ENCODE measurements at places on chromosomes 5 and 9.

DNA sequence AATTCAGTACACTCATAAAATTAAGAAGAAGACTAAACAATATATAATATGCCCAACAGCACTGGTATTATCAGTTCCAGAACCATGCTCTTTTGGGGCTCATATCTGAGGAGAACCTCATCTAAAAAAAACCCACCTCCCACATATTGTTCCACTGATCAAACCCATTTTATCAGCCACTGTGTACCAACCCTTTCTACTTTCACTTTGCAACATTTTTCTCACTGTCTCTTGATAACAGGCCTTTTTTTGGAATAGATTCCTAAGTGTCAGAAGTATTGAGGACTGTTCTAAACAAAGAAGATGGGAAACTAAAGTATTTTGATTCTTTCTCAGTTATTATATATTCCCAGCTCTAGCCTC is 173.2 kb downstream of the GABRB2 start:
- no peak for DNase-seq

DNA sequence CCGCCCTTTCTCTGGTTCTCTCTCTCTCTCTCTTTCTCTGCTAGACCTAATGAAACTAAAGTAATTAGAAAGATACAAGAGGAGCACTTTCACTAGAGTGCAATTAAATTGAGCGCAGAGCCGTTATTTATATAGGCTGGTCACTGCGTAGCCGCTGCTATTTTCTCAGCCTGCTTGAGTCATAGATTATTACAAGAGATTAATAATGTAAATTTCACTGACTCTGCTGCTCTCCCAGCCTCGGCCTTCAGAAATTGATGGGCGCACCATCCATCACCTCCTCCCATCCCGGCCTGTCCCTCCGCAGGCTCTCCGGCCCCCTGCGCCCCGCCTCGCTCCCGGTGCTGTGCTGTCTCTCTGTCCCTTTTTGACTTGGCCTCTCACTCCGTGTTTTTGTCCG is 268.0 kb upstream of the MVB12B start:
- DNase-seq: no peak

GRCh38 chr5:106640511-106640910 is 1030.2 kb downstream of the EFNA5 start:
- no peak for DNase-seq

- no peak for DNase-seq
Observed at GRCh38 chr9:124098141-124098905, 86.8 kb downstream of the LHX2 start.

DNA sequence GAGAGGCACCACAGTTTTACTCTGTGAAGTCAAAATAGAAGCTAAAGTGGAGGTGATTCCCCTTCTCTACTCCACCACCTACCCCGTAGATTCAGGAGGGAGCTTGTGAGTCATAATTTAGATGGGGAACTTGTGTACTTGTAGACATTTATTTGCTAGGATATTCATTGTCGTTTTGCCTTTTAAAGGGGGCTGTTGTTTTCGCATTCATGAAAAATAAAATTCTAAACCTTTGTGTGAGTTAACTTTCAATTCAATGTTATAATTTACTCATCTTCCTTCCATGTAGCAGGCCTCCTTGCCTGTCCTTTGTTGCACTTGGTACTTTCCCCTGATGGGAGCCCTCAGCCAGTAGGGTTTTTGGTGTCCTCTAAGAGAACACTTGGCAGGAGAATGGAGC is 22.0 kb downstream of the SECISBP2 start:
- no peak for DNase-seq

DNA sequence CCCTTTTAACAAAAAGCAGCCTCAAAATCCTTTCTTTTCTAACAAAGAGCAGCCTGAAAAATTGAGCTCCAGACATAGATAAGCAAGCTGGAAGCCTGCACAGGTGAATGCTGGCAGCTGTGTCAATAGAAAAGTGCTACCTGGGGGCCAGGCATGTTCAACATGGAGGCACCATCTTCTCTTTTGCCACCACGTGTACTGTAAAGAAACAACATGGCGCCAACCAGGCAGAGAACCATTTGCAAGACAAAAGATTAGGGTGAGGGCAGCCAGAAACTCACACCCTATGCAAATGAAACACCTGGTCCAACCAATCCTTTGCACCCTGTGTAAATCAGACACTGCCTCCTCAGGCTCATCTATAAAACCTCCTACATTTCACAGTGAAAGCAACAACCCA is 96.0 kb downstream of the ACTL7B start:
- no peak for DNase-seq

DNA sequence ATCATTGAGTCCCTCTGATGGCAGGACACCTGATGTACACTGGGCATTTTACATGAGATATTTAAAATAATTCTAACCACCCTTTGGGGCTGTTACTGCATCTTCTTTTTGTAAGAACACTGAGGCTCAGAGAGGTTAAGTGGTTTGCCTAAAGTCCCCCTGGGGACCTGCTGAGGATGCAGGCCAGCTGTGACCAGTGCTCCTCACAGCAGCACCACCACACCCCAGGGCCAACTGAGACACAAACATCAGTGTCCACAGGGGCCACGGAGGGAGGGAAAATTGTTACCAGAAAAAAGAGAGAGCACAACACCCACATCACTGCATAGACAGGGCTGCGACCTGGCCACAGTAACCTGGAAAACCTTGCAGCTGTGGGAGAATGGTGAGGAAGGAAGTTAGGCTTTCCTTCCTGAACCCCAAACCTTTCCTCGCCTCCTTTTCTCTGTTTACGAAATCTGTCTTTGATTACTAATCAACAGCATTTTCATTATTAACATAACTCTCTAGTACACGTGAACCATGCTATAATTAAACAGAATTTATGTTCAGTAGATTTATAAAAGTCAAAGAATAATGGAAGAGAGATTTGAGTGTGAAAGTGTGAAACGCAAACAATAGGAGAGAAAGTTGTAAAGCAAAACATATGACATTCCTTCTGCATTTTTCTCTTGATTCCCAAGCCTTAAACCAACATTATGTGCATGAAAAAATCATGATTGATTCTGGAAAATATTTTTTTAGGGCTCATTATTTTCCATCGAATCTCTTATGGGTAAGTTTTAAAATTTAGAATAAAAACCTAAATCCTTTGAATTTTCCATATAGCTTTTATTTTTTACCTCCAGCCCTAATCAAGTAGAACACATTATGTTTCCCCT is 228.1 kb upstream of the DAPK1 start:
- no peak for DNase-seq

GRCh38 chr5:41763574-41763973 is 106.7 kb downstream of the OXCT1 start:
- no peak for DNase-seq

GRCh38 chr9:73039271-73040263 is 86.7 kb upstream of the ALDH1A1 start:
- DNase-seq: no peak

DNA sequence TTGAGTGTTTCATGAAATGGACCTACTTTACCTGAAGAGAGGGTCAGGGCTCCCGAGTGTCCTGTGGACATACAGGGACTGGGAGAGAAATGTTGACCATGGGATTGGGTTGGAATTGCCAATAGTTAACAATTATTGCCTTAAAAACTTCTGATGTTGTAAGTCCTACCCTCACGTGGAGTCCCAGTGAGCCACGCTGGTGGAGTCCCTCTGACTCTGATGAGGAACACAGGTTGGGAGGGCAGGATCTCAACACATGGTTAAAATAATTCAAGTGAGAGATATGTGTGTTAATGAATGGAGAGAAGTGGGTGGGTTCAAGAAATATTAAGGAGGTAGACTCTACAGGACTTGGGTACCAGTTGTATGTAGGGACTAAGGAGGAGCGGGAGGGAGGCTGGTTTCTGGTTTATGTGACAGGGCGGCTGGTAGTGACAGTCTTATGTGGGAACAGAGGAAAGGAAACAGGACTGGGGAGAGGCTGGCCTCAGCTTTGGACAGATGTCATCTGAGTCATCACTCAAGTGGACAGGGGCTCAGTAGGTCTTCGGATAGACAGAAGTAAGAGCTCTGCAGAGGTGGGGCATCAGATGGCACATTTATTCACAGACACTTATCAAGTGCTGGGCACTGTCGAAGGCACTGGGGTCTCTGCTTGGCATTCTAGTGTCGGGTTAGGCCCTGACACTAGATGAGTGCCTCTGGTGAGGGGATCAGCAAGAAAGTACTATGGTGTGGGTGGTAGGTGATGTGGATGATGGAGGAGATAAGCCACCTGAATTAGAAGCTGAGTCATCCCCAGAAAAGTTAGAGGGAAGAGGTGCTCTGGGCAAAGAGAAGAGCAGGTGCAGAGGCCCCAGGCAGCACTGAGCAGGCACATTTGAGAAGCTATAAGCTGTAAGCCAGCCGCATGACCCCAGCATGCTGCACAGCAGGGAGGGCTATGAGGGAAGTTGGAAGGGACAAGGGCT is 27.2 kb downstream of the MAML1 start:
- DNase-seq: no peak

DNA sequence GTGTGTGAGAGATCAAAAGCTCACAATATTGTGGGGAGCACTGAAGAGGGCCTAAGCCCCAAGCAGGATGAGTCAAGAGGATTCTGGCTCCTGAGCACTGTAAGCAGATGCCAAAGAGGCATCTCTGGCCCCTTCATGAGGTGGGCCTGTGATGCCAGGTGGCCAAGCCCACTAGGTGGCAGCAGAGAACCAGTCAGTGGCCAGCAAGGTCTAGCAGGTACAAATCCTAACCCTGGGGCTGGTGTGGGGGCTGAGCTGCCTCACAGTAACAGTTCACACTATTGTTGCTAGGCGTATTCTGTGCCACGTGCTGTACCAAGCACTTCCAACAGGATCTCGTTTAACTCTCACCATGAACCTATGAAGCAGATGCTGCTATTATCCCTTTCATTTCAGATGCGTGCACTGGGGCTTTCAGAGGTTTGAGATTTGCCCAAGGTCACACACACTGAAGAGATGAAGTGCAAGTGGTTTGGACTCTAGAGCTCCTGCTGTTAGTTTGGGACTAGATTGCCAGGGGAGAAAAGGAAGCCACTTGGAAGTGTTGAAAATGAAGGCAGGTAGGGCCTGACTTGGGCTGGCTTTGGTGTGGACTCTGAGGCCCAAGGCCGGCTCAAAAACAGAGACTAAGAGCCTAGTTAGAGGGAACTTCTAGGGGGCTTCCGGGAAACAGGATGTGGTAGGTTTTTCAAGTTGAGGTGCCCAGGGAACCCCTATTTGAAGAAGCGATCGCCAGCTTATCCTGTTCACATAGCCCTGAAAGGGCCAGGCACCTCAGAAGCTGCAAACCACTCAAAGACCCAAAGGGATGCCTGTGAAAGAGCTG is 4.4 kb upstream of the MLANA start:
- DNase-seq: peak; percentile 83

GRCh38 chr9:107455425-107456135 is 34.0 kb downstream of the KLF4 start:
- no peak for DNase-seq

- DNase-seq: no peak
Observed at GRCh38 chr9:125246261-125246667, 5.1 kb upstream of the HSPA5 start.

GRCh38 chr9:98099898-98100297 is 19.1 kb downstream of the TRIM14 start:
- DNase-seq: no peak

DNA sequence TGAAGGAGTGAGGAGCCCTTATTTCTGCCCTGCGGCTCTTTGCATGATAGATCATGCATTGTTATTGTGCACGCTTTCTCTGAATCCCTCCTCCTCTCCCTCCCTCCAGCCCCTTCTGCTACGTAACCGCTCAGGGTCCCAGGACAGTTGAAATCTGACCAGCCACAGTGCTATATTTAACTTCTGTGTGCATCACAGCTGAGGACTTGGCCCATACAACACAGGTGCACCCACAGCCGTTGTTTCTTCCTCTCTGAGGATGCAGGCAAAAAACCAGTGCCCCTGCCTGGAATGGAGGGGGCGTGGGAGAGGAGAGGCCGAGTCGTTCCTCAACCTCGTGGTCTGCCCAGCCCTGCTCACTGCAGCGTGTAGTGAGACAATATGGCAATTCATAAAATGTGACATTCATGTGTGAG is 335.6 kb upstream of the CLINT1 start:
- DNase-seq: peak; percentile 98

- DNase-seq: no peak
Observed at GRCh38 chr5:95689680-95690079, 6.9 kb upstream of the SPATA9 start.

DNA sequence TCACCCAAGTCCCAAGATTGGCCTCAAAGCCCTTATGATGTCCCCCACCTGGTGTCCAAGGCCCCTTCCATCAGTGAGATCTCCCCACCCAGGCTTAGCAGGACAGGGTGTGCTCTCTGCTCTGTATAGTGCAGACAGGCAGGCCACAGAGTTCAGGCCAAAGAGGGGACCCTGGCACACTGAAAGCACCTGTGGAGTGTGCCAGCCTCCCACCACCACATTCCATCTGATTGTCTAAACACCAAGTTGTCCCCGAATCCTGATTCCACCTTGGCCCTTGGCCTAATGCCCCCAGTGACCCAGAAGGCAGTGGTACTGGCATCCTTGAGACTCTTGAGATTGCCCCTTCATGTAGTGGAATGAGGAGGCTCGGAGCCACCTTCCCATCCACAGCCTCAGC is 5.4 kb downstream of the SPINK4 start:
- no peak for DNase-seq
